ENCODE measurements at places on chromosomes 6 and 20. TPM values are rescaled to one million over a fixed set of nuclear protein-coding genes. Genes with fewer than 3 reads are reported as not detected.

SLC2A10 gene
- total RNA-seq = 15.2 TPM

SLC22A16 gene
- total RNA-seq = not detected

SLC26A8 gene
- not detected for total RNA-seq

B3GAT2 gene
- not detected for total RNA-seq

ITPA gene
- total RNA-seq = 32.4 TPM

OR2H2 gene
- total RNA-seq = not detected

GRCh38 chr6:156199182-156199581 is 578.0 kb upstream of the ARID1B start:
- no peak for DNase-seq

DNA sequence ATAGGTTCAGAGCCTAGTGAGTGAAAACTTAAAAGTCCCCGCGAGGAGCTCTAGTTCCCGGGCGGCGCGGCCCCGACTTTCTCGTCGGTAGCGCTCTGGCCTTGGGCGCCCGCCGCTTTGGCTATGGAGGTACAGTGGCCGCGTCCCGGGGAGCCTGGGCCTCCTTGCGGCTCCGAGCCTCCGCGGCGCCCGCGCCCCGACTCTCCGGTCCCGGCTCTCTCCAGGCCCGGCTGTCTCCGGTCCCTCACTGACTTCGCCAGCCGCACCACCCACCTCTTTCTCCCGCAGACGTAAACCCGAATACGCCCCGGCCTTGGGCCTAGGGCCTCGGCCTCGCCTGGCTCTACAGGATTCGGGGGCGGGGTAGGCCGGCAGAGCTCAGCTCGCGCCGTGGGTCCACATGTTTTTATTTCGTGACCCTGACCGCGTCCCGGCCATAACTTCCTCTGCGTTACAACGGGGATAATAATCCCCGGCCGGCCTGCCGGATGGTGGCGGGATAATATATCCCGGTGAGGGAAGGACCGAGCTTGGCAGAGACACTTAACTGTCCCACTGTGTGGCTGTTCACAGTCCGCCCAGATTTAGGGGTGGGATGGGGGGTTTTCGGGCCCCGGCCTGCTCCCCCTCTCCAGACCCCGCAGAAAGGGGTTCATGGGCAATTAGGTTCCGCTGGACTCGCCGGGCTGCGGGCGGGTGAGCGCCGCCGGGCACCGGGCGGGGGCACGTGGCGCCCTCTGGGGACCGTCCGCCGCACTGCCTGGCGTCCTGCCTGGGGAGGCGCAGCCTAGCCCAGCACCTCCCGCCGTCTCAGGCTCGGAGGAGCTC is 10.0 kb upstream of the TBX18 start:
- no peak for DNase-seq

DNA sequence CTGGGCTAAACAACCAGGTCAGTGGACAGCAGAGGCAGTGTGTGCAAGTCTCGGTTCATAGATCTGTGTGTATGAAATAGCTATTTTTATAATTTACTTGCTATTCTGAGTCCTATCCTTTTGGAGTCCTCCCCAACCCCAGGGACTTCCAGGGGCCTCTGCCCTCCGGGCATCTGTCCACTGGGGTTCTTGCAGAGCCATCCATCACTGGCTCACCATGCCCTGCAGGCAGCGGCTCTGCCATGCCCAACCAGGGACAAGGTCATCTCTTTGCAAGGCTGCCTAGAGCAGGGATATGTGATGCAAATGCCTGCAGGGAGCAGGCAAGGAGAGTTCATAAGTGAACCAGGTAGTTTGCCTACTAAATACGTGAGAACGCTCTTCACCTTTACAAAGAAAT is 10.5 kb upstream of the BEND3 start:
- DNase-seq = no peak

GRCh38 chr6:12977806-12978205 is 261.2 kb downstream of the PHACTR1 start:
- DNase-seq = no peak

- peak; percentile 14 for DNase-seq
These were observed 95.8 kb upstream of the PLCB4 start for GRCh38 chr20:8972963-8973705.

- DNase-seq = no peak
These were observed 88.1 kb downstream of the TNFRSF21 start for GRCh38 chr6:47221565-47221964.

- no peak for DNase-seq
These were observed 5.8 kb upstream of the SDCBP2 start for GRCh38 chr20:1334761-1335160.

GRCh38 chr20:49843770-49844380 is 31.2 kb downstream of the SLC9A8 start:
- no peak for DNase-seq

- DNase-seq = no peak
These were observed 55.7 kb downstream of the LYRM4 start for GRCh38 chr6:5205035-5205507.

DNA sequence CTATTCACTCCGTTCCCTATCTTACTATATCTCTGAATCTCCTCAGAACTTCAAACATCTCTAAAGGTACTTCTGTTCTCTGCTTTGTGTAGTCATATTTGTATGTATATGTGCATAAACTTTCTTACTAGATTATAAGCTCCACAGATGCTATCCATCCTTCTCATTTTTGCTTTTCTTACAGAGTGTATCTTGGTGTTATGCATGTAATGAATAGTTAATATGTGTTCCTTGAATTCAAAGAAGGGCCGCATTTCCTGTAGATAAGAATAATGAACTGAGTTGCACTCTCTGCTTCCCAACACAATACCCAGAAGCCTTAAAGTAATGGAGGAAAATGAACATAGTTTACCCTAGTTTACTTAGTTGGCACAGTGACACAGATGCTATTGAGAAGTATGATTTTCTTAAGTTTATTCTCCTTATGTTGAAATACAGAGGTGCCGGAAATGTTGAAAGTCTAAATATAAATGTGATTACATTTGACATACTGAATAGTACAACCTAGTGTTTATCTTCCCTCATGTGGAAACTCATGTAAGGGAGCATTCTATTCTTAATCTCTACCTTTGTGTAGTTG is 6.0 kb downstream of the NUS1 start:
- DNase-seq = no peak

GRCh38 chr20:17833036-17833674 is 133.4 kb downstream of the BANF2 start:
- DNase-seq = peak; percentile 37

GRCh38 chr6:53192682-53193188 is 44.1 kb upstream of the GCM1 start:
- no peak for DNase-seq

GRCh38 chr20:37179683-37180524 is 556 bp upstream of the MROH8 start:
- peak; percentile 85 for DNase-seq

GRCh38 chr6:50185006-50185405 is 135.3 kb upstream of the DEFB112 start:
- no peak for DNase-seq

GRCh38 chr6:10141746-10142443 is 273.0 kb downstream of the TFAP2A start:
- no peak for DNase-seq

DNA sequence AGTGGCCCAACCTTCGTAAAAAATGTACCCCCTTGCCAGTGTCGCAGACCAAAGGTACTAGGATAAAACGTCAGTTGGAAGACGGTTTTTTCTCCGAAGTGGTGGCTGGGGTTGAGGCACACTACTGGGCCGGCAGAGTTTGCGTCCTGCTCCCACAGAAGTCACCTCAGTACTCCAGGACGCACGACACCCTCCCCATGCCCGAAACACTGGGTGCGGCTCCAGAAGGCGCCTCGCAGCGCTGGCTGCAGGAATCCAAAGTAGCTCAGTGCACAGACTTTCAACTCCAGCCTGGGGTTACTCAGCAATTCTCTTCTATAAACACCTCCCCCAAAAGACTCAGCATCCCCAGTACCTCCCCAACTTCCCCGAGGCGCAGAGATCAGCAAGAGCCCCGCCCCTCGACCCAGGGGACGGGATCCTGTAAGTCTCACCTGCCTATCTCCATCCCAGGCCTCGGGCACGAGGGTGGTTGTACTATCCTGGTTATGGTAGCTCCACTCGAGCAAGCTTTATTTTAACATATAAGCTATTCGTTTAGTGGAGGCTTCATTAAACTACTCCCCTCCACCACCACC is 88.2 kb downstream of the ZFP64 start:
- DNase-seq = peak; percentile 20

DNA sequence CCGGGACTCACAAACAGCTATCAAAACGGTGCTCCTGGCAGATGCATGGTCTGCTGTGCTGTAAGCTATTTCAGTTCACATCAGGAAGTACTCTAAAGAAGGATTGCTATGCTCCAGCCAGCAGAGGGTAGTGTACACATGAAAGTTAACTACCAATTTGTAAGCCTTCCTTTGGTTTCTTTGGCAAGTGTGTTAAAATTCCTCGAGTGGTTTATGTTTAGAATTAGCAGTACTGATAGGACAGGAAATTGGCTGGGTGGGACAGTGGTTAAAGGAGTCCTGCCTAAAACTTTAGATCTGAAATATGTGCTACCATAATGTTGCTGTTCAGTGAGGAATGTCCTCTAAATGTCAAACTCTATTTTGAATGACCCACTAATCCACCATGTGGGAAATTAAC is 47.4 kb downstream of the TRMT11 start:
- DNase-seq = peak; percentile 91

DNA sequence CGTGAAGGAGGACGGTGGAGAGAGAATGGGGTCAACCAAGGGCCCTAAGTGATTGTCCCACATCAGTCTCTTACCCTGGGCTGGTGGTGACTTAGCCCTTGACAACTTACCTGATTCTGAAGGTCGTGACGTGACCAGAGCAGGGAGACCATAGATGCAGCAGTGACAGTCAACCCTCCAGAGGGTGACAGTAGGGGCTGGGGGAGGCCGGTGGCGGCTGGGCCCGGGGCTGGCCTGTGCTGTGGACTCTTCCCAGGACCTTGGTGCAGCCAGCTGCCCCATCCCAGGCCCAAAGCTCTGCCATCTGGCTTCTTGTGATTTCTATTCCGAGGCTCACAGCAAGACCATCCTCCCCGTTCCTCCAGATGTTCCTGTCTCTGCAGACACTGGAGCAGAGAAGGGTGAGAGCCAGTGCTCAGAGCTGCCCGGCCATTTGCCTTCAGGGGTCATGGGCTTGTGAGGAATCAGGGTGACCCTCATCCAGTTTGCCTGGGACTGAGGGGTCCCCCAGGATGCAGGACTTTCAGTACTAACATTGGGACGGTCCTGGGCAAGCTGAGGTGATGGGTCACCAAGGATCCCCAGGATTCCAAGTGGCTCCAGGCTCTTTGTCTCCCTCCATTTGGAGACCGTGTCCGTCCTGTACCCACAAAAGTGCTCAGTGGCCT is 36.0 kb downstream of the SUMO4 start:
- DNase-seq = no peak

GRCh38 chr20:45279992-45280391 is 25.6 kb upstream of the SLPI start:
- no peak for DNase-seq

- no peak for DNase-seq
These were observed 113.5 kb downstream of the CDYL start for GRCh38 chr6:4889701-4890100.

Measured in IMR-90 (cell line).